ENCODE measurements at places on chromosomes 2 and 18. TPM values are rescaled to one million over a fixed set of nuclear protein-coding genes. Genes with fewer than 3 reads are reported as not detected.

Gene TRIM54
- 1.3 TPM for total RNA-seq

Gene FBXO15
- total RNA-seq = 0.75 TPM

Gene ADRA2B
- 0.09 TPM for total RNA-seq

Gene CCDC178
- not detected for total RNA-seq

Gene GALNT13
- 8.5 TPM for total RNA-seq

Gene CNRIP1
- total RNA-seq = 2.1 TPM

Measured in A549 treated with Mapracorat at 1 μM for 4 hours (cell line).